Esophagus squamous epithelium (tissue), 5 donors: ENCODE measurements at places on chromosomes 3 and 15.

DNA sequence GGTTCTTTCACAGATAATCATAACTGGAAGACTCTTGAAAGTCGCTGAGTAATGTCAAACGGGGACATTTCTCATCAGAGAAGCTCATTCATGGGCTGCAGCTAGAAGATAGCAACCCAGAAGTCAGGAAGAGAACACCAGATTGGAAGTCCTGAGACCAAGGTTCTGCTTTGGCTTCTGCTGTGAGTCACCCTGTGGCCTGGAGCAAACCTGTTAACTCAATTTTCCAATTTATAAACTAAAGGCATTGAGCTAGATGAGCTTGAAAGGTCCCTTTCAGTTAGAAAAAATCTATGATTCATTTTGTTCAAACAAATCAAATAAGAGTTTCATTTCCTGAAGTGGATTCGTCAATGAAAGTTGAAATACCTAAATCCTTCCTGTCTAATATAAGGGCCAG, 402.2 kb downstream of the EPHB1 start:
- H3K4me1 ChIP-seq, result no peaks in the 10 kb centered on the region
- H3K27ac ChIP-seq, result no peak overlapping the region
- H3K36me3 ChIP-seq, result no peaks in the 10 kb centered on the region
- DNase-seq, result no peak
- no peak overlapping the region for H3K4me3 ChIP-seq

- no peak overlapping the region for H3K27ac ChIP-seq
- no peak for DNase-seq
- H3K36me3 ChIP-seq, result peaks cover 36% of the 10 kb centered on the region
- no peaks in the 10 kb centered on the region for H3K27me3 ChIP-seq
- H3K4me3 ChIP-seq, result no peak overlapping the region
- no peaks in the 10 kb centered on the region for H3K4me1 ChIP-seq
Observed at GRCh38 chr3:150458001-150458400, 49.9 kb downstream of the TSC22D2 start.

DNA sequence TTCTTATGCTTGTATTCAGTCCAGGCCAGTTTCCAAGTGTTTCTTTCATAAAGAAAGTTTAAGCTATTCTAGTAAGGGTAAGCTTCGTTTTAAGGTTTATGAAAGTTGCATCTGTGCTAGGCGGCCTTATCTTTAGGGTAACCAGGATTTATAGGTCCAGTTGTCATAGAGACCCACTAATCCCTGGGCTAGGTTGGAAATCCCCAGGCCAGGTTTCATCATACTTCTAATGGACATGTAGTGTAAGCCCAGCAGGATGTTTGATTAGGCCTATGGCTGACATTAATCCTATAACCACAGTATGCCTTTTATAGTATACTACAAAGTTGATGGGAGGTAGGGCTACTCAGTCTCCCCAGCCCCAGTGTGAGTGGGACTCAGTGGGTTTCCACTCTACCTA, 312.4 kb downstream of the CACNA2D3 start:
- H3K4me3 ChIP-seq, result no peak overlapping the region
- DNase-seq, result no peak
- H3K36me3 ChIP-seq, result no peaks in the 10 kb centered on the region
- H3K27ac ChIP-seq, result no peak overlapping the region
- H3K4me1 ChIP-seq, result no peaks in the 10 kb centered on the region

DNA sequence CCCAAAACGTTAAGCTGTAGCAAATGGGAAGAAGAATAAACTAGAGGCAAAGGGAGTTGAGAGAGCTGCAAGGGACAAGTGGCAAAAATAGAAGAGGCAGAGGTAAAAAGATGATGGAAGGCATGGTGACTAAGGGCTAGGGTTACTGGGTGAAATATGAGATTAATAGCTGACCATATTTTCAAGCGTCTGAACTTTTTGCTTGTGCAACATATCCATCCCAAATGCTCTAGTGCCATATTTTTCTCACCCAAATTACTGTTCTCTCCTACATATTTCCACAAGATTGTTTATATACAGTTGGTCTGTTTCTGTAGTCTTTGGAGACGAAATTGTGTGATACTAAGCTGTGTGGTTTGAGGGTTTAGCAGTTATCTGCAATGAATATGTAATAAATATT, 145.5 kb downstream of the GMNC start:
- H3K27me3 ChIP-seq, result no peaks in the 10 kb centered on the region
- no peak overlapping the region for H3K4me3 ChIP-seq
- no peaks in the 10 kb centered on the region for H3K36me3 ChIP-seq
- no peak overlapping the region for H3K27ac ChIP-seq
- DNase-seq, result no peak
- no peaks in the 10 kb centered on the region for H3K4me1 ChIP-seq
